Left forelimb (tissue), 1 donor: ENCODE measurements at places on chromosomes 4 and X.

GRCh38 chr4:122010610-122011009, 58.8 kb upstream of the TRPC3 start:
- no peak for DNase-seq

DNA sequence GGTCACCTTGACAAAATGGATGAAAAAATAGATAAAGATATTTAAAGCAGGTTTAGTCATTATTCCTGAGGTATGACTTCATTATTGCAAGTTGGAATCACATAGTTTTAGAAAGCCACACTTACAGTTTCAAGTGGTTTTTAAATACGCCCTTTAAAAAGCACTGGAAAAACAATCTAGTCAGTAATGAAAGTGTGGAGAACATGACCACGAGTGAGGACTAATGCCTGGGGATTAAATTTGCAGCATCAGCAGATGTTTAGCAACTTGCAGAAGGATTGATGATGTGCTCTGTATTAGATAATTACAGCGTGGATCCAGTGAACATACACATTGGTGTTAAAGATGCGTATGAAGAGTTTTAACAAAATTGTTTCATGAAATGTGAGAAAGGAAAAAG, 5.9 kb downstream of the SPARCL1 start:
- DNase-seq: no peak

DNA sequence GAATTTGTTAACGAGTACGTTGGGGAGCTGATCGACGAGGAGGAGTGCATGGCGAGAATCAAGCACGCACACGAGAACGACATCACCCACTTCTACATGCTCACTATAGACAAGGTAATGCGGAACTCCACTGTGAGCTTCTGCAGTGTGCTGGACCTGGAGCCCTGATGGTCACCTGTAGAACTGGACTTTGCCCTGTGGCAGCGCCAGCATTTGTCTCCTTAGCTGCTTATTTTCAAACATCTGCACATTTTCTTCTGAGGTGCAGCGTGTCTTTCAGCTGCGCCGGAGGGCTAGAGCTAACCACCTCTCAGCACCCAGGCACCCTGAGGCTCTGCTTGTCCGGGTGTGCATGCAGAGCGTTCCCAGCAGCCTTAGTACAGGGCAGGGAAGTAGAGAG, 47.7 kb downstream of the NELFA start:
- no peak for DNase-seq

DNA sequence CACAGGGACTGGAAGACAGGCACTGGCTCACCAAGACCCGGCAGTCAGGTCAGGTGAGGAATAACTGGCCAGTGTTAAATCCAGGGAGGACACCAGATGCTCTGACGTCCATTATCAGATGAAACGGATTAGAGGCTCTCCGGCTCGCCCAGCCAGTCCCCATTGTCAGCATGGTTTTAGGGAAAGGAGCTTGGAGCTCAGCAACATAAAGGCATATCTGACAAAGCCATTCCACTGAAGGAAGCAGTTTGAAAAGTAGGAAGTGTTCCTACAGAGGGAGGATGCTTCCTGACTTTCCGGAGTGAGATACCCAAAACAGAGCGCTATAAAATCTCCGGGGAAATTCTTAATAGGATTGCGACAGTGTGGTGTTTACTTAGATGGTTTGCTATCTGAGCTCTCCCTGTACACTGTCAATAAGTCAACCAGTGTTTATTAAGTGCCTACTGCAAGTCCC, 14.8 kb downstream of the NDNF start:
- no peak for DNase-seq

DNA sequence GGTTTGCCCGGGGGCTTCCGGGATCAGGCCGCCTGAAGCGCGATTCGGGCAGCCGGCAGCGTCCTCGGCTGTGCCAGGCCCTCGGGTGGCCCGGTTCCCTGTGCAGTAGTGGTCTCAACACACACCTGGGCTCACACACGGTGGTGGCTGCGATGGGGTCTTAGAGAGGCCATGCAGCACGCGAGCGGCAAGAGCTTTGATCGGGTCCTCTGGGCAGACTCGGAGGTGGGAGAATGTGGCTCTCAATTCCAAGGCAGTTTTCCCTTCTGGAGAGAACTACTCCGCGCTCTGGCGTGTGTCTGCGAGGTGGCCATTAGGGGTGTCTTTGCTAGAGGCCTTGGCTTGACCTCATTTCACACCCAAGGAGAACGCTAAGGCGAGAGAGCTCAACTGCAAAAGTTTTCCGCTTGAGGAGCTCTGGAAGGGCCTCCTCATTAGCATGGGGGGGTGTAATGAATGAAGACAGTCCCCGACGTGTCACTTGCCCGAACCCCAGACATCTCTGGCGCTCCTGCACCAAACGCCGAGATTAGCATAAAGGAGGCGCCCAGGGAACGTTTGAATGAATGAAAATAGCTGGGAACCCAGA, 771 bp upstream of the RBPJ start:
- DNase-seq: no peak

GRCh38 chr4:6179362-6179761, 21.0 kb downstream of the JAKMIP1 start:
- DNase-seq: no peak

DNA sequence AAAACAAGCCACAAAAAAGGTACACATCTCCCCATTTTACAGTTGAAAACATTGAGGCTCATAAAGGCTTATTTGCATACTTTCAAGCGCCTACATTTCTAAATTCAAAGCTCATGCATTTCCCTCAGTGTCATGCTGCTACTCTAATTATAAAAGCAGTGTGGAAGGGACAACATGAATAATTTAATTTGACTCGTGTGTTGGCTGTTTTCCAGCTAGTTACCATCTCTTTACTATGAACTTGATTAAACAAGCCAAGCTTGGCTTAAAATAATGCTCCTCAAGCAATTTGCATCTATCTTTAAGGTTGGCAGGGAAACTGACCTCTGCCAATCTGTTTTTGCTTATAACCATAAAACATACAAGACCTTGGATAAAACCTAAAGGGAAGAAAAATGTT, 252.5 kb upstream of the NEIL3 start:
- no peak for DNase-seq

DNA sequence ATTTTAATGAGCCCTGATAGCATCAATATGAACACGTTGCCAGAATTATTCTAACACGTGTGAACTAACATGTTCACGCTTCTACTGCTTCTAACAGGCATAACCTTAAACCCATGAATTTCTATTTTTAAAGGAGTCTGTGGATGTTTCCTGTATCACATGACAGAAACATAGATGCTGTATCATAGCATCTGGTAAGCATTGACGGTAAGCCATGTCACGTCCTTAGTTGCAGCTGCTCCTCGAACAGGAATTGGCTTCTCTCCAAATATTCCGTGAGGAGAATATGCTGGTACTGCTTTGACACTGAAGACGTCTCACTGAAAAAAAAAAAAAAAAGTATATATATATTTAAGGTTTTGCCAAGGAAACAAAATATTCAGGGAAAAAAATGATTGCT, 105.1 kb upstream of the MXRA5 start:
- no peak for DNase-seq

GRCh38 chr4:158837527-158838141, 68.8 kb downstream of the FNIP2 start:
- no peak for DNase-seq

DNA sequence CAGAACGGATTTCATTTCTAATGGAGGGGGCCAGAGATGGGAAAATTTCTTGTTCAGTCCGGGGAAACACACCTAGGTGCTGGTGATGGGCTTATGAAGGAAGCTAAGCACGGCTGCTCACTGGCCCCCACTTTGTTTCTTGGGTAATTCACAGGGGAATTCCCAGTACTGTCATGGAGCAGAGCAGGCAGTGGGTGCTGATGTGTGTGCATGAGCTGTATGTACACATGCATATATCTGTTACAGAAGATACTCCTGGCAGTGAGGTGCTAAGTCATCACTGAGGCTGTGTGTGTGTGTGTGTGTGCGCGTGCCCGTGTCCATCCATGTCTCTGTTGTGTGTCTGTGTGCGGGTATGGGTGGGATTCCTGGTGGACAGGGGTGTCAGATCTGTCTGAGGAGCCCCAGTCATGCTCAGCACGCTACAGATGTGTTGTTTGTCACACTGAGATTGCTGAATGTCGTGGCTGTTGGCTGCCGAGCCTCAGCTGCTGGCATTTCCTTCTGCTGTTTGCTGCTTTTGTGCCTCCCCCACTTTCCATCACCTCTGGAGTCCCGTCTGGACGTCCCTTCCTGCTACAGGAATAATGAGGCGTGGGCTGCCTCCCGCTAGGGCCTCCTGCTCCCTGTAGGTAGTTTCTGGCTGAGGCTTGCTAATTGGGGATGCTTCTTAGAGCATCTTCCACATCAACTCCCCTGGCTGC, 53.3 kb downstream of the JADE1 start:
- DNase-seq: no peak

GRCh38 chr4:76544725-76545124, 109.7 kb downstream of the SHROOM3 start:
- no peak for DNase-seq

DNA sequence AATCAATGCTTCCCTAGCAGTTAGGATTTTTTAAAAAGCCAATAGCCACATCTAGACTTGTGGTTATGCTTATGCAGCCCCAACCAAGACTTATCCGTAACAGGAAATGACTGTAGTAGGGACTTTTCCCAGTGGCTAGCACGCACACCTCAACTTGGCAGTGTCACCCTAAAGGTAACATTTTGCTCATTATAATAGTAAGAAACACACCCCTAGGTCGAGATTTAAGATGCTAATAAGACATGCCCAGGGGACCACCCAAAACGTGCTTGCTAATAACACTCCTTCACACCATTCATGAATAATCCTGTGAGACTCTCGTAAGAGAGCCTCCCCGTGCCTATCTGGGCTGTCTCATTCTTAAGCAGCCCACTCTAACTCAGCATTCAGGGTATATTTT, 195.3 kb downstream of the CHIC1 start:
- no peak for DNase-seq

GRCh38 chr4:141275834-141276233, 55.1 kb downstream of the ZNF330 start:
- no peak for DNase-seq

- no peak for DNase-seq
These were observed 138.0 kb upstream of the BOD1L1 start for GRCh38 chr4:13765539-13765938.
